T-helper 22 cell (primary cell): ENCODE measurements at places on chromosomes 2 and 18.

- no peak for DNase-seq
Observed at GRCh38 chr18:74567822-74568221, 29.8 kb upstream of the ZNF407 start.

DNA sequence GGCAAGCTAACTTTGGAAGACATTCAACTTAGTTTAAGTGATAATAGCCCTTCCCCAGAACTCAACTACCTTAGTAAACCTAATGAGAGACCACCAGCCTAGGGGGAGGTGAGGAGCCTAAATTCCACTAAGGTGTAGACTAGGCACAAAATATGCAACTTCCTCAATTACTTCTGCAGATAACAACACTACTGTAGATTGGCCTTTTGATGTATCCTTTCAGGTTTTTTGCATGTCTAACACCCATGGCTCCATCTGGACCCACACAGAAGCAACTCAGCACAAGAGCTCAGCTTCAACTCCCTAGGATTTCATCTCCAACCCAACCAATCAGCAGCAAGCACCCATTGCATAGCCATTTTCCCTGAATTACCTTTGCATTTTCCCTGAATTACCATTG lies 353.3 kb downstream of the AKAIN1 start:
- DNase-seq: no peak

- no peak for DNase-seq
Observed at GRCh38 chr2:172596776-172597175, 40.9 kb downstream of the PDK1 start.

DNA sequence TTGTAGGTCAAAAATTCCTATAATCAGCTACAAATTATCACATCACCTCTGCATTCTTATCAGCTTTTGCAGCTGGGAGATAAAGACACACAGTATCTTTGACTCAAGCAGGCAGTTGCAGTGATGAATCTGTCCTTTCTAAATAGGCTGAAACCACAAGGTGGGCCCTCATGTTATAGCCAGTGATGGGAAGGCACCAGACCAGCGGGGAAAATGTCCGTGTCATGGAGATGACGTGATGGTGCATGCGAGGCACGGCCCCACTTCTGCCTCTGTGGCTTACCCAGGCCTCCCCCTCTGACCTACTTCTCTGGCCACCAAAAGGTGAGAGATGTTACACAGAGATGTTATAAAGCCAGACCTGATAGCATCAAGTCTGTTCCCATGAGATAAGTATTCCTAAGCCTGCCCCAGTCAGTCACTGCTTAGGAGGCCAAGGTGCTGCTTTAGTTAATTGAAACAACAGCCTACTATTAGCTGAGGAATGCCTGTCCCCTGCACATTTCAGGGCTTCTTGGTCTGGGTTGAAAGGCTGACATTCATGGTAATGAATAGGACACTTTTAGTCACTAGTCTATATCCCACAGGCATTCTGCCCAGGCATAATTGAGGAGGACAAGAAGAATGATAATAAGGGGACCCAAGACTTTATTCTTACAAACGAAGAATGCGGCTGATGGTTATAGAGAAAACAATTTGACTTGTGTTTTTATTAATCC lies 327.9 kb downstream of the LPIN1 start:
- no peak for DNase-seq

DNA sequence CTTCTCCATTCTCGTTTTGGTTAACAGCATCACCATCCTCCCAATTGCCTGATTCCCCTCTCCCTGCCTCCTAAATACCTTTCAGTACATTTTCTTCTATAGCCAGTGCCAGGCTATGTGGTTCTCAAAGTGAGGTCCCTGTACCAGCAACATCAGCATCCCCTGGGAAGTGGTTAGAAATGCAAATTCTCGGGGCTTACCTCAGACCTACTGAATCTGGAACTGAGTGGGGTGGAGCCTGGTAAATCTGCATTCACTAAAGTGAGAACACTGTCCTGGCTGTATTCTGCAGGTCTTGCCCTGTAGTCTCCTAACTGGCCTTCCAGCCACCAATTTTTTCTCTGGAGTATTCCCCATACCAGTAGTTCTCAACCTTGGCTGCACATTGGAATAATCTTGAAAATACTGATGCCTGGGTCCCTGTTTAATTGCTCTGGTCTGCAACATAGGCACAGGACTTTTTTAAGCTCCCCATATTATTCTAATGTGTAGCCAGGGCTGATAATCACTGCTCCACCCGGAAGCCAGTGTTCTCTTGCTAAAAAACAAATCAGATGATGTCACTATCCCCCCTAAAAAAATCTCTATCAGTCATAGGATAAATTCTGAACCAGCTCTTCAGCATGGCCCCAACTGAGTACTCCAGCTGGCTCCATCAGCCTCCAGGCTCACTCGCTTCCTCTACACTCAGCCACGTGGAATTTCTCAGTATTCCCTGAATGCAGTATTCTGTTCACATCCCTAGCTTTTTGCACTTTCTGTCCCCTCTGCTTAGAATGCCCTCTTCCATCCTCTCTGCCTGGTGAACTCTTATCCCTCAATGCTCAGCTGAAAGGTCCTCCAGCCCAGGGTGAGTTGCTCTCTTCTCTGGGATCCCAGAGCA lies 98.4 kb downstream of the CDK15 start:
- DNase-seq: no peak

- no peak for DNase-seq
Observed at GRCh38 chr2:8615252-8615575, 66.6 kb upstream of the ID2 start.

- DNase-seq: no peak
Observed at GRCh38 chr2:131045286-131046027, 47.8 kb downstream of the FAM168B start.

DNA sequence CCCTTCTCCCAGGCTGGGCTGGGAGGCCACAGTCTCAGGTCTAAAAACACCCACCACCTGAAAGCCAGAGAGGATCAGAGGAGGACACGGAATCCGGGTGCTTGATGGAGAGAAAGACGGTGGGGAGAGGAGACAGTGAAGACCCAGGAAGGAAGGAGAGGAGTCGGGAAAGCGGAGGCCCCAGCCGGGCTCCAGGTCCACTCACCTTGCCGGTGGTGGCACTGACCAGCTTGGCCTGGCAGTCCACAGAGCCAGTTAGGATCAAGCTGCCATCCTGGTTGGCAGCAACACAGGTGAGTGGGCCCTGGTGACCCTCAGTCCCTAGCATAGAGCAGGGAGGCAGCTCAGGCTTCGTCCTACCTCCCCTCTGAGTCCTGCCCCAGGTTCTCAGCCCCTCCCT lies 4.3 kb downstream of the AAMP start:
- no peak for DNase-seq

- DNase-seq: no peak
Observed at GRCh38 chr2:70904371-70905216, 31.1 kb upstream of the ATP6V1B1 start.

- no peak for DNase-seq
Observed at GRCh38 chr2:210493528-210493927, 17.0 kb upstream of the LANCL1 start.

DNA sequence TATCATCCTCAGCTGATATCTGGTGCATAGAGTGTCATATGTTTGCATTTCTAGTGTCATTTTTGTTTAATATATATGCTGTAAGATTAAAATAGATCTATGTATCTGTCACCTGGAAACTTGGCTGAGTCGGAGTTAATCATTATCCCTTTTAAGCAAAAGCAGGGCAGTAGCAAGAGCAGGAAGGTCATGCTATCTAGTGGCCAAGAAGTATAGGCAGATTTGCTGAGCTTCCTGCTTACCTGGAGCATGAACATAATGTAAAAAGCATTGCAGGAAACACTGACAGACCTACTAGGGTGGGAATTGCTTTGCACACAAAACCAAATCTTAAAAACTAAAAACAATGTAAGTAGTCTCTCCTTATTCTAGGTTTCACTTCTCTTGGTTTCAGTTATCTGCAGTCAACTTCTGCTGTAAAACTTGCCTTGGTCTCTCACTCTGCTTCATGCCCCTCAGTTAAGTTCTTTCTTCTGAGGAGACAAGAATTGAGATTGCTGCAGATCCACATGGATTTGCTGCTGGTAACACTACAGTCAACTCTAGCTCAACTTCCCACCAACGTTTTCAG lies 295.3 kb downstream of the CDH7 start:
- DNase-seq: no peak

DNA sequence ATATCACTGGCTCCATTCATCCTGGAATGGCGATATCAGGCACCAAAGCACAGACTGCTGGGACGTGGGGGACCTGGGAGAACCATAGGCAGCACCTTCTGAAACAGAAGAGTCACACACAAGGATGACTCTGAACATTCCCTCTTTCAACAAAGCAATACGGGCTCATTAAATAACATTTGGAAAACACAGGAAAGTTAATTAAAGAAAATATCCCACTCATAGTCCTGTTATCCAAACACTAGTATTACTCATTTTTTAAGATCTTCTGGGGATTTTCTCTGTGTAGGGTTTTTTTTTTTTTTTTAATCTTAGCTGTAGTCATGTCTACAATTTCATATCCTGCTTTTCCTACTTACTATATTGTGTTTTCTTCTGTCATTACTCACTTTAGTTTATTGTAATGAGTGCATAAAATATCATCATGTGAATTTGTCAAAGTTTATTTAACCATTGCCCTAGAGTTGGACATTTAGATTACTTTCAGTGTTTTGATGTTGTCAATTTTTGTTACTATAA lies 70.0 kb upstream of the SP3 start:
- no peak for DNase-seq

GRCh38 chr2:42569116-42569711 lies 782 bp downstream of the MTA3 start:
- DNase-seq: no peak

- no peak for DNase-seq
Observed at GRCh38 chr18:10863026-10863425, 286.3 kb downstream of the PIEZO2 start.

GRCh38 chr18:24799176-24799575 lies 338.7 kb downstream of the HRH4 start:
- no peak for DNase-seq

DNA sequence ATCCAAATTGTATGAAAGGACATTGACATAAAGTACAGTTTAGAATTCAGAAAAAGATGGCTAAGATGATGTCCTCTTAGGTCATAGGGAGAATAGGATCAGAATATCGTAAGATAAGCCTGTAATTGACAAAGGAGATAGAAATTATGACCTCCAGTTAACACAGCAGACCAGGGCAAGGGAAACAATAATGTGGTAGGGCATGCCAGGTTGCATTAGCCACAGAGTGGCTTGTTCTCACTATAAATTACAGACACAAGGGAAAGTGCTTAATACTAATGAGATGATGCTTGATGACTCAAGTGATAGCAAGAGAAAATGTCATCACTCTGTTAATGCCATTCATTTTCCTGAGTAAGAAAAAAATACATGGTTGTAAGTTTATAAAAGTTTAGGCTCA lies 48.9 kb upstream of the LRP1B start:
- DNase-seq: no peak

- DNase-seq: no peak
Observed at GRCh38 chr18:10013621-10014543, 100.1 kb downstream of the VAPA start.

- DNase-seq: no peak
Observed at GRCh38 chr2:172698041-172698863, 37.4 kb upstream of the RAPGEF4 start.

- DNase-seq: no peak
Observed at GRCh38 chr18:21262979-21263378, 20.9 kb downstream of the GREB1L start.

GRCh38 chr2:125696560-125696959 lies 959.4 kb upstream of the GYPC start:
- no peak for DNase-seq

- DNase-seq: no peak
Observed at GRCh38 chr2:197182668-197183067, 127.9 kb downstream of the ANKRD44 start.

DNA sequence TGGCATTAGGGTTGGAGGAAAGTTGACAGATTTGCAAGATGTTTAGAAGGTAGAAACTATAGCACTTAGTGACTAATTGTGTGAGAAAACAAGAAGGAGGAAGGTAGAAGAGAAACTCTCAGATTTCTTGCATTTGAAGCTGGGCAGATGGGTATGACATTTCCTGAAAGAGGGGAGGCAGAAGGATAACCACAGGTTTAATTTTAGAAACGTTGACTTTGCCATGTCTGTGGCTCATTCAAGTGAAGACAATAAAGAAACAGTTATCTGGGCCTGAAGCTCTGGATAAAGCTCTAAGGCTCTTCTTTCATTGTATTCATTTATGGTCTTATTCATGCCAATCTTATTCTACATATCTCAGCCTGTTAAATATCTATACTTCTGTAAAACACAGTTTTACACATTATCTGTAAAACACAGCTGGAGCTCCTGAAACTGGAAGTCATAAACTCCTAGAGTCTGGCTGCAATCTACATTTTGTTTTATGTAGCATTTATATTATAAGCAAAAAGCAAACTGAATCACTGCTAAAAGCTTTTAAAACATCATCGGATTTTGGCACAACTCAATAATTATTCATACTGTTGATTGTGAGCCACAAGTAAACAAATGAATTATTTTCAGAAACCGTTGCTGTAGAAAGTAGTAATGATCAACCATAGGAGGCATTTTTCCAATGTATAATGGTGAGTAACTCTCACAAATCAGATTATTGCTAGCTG lies 138.5 kb downstream of the RIT2 start:
- no peak for DNase-seq

DNA sequence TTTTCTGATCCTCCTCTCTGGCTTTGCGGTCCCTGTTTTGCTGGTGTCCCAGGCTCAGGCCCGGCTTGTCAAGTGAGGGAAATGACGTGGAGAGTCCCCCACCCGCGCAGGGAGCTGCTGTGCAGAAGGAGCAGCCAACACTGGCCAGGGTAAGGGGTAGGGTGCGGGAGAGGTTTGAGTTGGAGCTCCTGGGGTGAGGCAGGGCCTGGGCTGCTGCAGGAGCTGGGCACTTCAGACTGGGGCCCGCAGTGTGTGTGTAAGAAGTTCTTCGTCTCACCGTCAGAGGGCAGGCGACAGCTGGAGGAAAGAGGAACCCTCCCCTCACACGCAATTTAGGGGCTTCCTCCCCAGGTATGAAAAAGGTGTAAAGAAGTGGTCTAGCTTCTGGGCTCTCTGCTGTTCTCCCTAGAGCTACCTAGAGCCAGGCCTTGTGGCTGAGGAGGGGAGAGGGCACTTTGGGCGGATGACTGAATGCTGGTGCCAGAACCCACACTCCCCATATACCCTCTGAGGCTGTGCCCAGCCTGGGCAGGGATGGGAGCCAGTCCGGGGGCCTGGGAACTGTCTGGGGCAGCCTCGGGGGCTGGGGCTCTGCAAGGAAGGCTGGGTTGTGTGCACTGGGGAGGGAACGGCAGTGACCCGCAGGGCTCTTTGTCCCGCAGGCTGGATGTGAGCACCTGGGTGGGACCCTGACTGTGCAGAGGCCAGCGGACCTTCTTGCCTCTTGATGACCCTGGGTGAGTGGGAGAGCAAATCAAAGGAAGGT lies 11.8 kb downstream of the CELF4 start:
- DNase-seq: no peak
